Cortex of kidney (tissue), 1 donor: ENCODE measurements at places on chromosomes 1 and 21.

DNA sequence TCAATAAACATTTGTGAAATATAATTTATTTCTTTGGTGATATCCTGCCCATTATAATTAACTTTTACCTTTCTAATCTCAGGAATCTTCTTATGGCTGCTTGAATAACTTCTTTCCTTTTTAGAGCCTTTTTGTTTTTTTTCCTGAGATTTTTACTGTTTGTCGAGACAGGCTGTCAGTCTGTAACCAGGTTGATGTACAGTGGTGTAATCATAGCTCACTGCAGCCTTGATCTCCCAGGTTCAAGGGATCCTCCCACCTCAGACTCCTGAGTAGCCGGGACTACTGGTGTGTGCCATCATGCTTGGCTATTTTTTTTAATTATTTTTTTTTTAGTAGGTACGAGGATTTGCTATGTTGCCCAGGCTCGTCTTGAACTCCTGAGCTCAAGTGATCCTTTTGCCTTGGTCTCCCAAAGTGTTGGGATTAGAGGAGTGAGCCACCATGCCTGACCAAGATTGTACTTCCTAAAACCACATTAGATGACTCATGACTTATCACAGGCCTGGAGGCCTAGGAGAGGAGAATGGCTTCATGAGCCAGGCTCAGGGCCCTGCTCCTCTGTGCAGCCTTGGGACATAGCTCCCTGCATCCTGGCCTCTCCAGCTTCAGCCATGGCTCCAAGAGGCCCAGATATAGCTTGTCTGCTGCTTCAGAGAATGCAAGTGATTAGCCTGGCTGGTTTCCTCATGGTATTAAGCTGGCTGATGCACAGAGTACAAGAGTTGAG is 48.6 kb downstream of the CTH start:
- no peak for DNase-seq

GRCh38 chr1:45051005-45051772 is 39.1 kb downstream of the UROD start:
- DNase-seq = no peak

GRCh38 chr21:44350773-44351481 is 2.5 kb upstream of the TRPM2 start:
- no peak for DNase-seq

- DNase-seq = no peak
Observed at GRCh38 chr1:178046591-178047270, 47.2 kb upstream of the RASAL2 start.

DNA sequence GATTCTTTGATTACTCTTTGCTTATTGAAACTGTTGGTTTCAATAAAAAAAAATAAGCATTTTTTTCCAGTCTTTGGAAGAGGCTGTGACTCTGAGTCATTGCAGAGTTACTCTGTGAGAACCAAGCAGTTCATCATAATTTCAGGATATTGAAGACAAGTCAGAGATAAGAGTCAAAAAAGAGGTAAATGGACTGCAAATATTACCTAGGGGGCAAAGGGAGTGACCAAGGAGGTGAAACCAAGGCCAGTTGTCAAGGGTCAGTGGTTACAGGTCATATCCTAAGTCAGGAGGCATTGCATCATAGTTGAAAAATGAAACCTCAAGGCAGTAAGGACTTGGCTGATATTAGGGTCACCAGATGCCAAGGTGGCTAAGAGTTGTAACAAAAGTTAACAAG is 597.1 kb upstream of the USP24 start:
- no peak for DNase-seq

DNA sequence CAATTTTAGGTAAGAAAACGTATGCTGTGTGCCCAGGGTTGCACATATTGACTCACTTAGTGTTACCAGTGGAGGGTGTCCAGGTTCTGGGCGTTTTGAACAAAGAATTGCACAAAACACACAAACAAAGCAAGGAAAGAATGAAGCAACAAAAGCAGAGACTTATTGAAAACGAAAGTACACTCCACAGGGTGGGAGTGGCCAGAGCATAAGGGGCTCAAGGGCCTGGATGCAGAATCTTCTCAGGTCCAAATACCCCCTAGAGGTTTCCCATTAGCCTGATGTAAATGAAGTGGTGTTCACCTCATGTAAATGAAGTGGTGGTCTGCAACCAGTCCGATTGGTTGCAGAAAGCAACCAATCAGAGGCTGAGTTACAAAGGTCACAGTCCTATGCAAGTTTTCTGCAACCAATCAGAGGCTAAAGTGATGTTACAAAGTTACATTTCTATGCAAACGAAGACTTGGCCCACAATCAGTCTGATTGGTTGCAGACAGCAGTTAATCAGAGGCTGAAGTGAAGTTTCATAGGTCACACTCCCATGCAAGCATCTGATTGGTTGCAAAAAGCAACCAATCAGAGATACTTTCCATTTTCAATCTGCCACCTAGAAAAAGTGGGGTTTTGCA is 228.3 kb downstream of the ST6GALNAC3 start:
- DNase-seq = no peak

GRCh38 chr1:13896932-13897331 is 196.9 kb downstream of the PRDM2 start:
- DNase-seq = no peak

- DNase-seq = no peak
Observed at GRCh38 chr1:42529724-42530181, 66.7 kb downstream of the CCDC30 start.
